ENCODE measurements at places on chromosomes 16 and 17.

DNA sequence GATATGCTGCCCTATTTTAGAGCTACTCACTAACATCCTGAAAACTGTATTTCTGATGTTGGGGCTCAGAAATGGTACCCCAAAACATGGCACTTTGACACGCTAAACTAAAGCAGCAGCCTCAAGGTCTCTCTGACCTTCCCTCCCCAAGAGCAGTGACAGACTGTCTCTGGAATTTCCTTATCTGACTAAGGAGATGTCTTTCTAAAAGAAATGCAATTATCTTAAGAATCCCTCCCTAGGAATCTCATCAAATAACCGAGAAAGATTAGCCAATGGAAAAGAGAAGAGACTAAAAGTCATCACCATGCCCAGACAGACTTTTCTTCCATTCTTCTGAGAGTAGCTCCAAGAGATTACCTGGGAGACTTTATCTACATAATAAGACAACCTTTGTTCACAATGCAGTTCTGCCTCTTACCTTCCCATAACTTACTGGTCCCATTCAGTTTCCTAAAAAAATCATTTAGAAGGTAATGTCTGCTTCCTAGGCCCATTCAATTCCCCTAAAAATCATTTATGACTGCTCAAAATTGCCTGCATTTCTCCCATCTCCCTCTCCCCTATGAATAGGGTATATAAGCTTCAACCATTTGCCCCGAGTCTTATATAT, 123.9 kb downstream of the CPPED1 start:
- no peak for DNase-seq

DNA sequence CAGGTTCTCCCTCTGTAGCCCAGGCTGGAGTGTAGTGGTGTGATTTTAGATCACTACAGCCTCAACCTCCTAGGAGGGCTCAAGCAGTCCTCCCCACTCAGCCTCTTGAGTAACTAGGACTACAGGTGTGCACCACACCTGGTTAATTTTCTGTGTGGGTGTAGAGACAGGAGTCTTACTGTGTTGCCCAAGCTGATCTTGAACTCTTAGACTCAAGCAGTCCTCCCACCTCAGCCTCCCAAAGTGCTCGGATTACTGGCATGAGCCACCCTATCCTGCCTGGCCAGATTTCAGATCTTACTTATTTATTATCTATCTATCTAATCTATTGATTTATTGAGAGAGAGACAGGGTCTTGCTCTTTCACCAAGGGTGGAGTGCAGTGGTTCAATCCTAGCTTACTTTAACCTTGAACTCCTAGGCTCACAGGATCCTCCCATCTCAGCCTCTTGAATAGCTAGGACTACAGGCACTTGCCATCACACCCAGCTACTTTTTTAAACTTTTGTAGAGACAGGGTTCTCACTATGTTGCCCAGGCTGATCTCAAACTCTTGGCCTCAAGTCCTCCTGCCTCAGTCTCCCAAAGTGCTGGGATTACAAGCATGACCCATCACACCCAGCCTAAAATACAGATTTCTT, 61.8 kb downstream of the TUBD1 start:
- DNase-seq = no peak

DNA sequence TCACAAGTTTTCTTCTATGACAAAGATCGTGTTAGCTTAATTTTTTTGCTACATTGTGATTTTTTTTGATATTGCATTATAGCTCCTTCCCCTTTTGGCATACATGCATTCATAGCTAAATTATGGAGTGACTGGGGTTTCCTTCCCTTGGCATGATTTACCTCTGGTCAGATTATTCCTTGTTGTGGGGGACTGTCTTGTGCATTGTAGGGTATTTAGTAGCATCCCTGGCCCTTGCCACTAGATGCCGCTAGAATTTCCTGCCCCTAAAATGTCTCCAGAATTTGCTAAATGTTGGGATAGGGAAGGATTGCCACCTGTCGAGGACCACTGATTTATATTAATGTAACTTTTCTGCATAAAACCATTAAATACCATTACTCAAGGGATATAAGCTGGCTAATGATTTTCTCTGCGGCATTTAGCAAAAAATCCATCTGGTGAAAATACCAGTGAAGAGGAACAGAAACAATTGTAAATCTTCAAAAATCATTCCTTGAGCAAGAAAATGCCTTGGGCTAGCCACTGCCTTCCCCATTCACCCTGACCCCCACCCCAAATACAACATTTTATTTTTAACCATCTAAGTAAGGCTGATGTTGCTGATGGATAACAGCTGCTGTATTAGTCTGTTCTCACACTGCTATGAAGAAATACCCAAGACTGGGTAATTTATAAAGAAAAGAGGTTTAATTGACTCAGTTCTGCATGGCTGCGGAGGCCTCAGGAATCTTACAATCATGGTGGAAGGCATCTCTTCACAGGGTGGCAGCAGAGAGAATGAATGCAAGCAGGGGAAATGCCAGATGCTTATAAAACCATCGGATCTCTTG, 195.2 kb downstream of the MAP2K6 start:
- peak; percentile 37 for DNase-seq

GRCh38 chr17:12973496-12974004, 44.3 kb downstream of the ELAC2 start:
- DNase-seq = peak; percentile 23

DNA sequence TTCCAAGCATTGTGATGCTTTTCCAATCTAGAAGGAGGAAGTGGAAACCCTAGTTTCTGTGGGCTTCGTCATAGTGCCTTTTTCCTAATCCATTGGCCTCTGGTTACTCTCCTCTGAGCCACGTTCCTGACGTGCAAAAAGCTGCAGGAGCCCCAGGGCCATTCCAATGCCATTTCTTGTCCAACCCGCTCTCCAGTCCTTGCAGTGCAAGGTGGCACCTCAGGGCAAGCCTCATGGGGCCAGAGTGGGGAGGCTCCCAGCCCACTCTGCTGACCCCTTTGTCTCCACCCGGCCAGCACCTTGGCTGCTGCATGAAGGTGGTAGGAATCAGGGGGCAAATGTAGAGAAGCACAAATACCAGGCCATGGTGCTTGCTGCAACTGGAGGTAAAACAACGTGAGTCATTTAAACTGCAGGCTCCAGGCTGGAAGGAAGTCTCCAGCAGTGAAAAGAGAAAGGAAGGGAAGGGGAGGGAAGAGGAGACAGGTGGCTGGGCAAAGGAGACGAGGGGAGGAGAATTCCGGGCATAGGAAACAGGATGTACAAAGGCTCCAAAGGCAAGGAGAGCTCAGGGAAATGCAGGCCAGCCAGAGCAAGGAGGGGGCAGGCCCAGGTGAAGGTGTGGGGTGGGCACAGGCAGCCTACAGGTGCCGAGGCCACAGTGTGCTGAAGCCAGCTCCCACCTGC, 168.2 kb upstream of the TNRC6C start:
- peak; percentile 68 for DNase-seq

- no peak for DNase-seq
These were observed 670 bp upstream of the CTF1 start for GRCh38 chr16:30895627-30896260.
